ENCODE measurements at places on chromosomes 7 and 10.
A peak's percentile ranks its signal among the peaks of the same experiment; 100 is the strongest.

DNA sequence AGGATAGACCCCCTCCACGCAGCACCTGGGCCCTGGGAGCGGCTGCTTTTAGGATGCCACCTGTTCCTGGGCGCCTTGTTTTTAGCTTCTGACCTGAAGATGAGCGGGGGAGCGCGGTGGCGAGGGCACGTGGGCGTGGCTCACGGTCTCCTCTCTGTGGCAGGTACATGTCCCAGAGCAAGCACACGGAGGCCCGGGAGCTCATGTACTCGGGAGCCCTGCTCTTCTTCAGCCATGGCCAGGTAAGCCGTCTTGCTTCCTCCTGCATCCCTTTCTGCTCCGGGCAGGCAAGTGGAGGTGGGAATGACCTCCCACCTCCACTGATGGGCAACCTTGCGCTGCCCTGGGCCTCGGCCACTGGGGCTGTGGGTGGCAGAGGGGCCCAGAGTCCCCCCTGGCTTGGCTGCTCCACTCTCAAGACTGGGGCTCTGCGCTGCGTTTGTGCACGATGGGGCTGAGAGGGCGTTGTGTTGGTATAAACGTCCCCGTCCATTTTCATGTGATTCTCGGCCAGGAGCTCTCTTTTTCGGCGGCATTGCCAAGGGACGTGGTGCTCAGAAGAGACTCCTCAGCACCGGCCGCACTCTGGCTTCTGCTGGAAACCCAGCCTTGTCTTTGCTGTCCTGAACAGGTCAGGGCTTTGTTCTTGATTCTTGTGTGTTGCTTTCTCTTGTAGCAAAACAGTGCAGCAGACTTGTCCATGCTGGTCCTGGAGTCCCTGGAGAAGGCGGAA is 9.7 kb downstream of the GET4 start:
- no peak for DNase-seq

DNA sequence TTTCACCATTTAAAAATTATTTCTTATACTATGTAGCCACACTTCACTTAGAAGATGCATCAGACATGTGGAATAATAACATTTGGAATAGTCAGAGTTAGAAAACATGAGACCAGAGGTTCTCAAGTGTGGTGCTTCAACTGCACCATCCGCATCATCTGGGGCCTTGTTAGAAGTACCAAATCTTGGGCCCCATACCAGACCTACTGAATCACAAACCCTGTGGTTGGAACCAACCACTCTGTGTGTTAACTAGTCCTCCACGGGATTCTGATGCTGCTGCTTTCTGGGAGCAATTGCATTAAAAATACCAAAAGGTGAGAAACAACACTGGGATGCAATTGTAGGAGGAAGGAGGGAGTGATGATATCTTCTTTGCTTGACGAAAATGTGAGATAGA is 125.2 kb downstream of the GNAT3 start:
- no peak for DNase-seq

- no peak for DNase-seq
Observed at GRCh38 chr7:40859965-40860543, 725.2 kb downstream of the SUGCT start.

DNA sequence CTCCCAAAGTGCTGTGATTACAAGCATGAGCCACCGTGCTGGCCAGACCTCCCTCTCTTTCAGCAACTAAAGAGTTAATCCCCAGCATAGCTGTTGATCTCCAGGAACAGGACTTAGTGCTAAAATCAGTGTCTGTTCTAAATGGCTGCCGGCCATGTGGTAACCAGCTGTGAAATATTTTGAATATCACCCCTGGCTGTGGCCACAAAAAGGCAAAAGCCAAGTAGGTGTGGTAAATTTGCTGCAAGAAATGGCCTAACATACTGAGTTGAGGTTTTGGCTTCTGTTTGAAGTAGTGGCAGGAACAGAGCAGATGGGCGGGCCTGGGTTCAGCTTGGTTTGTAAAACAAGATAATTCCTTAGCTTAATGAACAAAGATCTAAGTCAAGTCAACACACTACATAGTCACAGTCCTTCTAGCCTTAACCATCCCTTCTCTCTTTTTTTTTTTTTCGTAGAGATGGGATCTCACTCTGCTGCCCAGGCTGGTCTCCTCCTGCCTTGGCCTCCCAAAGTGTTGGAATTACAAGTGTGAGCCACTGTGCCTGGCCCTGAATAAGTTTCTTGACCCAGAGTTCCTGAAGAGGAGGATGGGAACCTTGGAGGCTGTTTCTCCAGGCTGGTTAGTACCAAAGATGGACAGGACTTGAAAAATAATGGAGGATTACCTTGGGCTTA is 22.7 kb upstream of the AGFG2 start:
- no peak for DNase-seq

- DNase-seq, result no peak
Observed at GRCh38 chr7:25775999-25776743, 375.8 kb upstream of the NFE2L3 start.

DNA sequence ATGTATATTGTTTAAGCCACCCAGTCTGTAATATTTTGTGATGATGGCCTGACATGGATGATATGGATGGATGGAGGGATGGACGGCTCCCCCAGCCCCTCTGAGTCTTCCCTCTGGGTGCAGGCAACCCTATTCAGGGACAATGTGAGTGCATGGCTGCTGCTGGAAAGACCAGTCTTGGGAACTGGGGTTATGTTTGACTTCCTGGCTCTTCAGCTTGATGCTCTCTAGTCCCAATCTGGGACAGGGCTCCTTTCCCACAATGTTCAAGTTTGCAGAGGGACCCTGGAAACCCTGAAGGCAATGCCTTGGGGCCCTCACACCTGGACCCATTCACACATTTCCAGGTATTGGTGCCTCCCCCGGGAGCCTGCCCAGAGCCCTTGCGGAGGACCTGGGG is 52.3 kb upstream of the RET start:
- no peak for DNase-seq

- DNase-seq, result no peak
Observed at GRCh38 chr10:13700473-13701144, 113.8 kb downstream of the PRPF18 start.

DNA sequence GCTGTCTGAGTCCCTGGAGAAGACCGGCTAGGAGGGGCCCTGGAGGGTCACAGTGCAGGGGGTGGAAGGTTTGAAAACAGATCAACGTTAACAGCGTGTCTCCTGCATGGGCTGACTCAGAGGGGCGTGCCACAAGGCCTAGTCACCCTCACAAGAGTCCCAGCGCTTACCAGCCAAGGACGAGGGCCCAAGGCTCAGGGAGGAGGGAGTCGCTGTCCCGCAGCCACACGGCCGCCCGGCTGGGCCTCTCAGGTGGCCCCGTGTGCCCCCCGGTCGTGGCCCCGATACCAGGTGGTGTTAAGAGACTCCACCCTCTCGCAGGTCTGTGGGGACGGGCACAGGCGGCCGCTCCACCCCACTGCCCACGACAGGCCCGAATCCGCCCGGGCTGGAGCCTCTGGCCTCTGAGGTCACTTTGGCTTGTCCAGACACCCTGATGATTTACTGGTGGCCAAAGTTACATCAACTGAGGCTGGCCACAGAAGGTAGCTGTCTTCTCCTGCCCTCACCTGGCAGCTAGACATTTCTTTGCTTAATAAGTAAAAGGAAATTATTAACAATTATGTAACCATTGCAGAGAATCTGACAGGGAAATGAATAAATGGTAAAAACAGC is 34.0 kb downstream of the FAM20C start:
- DNase-seq, result no peak

DNA sequence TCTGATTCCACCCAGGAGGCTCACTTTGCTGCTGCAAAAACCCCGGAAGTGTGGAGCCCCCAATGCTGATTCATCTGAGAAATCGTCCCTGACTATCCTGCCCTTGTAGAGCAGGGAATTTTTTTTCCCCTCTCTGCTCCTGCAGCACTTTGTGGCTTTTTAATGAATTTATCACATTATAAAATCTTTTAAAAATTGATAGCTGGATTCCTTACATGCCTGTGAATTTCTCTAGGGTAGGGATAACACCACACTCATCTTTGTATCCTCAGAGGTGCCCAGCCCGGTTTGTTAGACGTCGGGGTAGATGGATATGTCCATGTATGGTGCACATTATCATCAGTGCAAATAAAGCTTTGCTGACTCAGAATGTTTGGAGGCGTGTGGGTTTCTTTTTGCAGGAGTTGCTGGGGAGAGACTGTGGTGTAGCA is 185.7 kb downstream of the STK31 start:
- no peak for DNase-seq

DNA sequence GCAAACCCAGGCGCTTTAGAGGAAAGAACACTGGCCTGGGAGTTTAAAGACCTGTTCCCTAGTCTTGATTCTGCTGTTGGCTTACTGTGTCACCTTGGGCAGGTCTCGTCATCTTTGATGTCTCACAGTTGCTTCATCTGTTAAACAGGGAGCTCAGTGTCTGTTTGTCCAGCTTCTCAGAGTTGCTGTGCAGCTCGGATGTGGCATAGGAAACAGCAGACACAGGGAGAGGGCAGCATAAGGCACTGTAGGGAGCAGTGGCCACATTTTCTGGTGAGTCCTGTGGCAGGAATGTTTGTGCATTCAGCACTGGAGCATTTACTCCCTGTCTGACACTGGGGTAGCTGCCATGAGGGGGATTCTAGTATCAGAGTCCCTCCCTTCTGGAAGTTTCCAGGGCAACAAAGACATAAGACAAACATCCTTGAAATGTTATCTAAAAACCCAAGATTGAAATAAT is 2.0 kb downstream of the REPIN1 start:
- no peak for DNase-seq

DNA sequence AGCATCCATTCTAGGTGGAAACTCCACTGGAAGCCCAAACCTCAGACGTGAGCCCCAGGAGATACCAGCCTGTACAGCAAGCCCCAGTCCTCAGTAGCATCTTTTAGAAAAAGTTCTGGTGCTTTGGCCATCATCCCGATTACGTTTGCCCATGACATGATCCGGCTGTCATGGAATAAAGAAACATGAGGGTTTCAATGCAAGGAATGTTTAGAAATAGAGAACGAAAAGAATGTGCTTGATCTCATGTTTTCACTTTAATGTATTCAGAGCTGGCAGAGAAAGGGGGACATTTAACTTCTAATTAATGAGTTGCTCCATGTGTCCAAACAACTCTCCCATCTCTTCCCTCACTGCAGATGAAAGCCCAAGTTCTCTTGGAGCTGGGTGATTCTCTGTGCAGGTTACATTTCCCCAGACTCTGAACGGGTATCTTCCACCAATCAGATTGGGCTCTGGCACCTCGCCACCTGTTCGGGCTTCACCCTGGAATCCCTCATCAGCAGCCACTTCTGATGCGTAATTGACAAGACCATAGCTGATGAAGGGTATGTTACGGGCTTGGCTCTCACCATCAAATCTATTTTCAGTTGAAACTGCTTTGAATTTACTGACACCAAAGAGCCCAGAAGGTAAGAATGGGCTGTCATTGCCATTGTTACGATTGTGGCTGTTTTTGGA is 165.3 kb downstream of the PLXNA4 start:
- no peak for DNase-seq

GRCh38 chr10:130189608-130190054 is 53.4 kb downstream of the GLRX3 start:
- no peak for DNase-seq

GRCh38 chr10:35758076-35758475 is 116.0 kb upstream of the FZD8 start:
- no peak for DNase-seq

GRCh38 chr7:71409550-71410157 is 277.7 kb downstream of the GALNT17 start:
- DNase-seq, result no peak

DNA sequence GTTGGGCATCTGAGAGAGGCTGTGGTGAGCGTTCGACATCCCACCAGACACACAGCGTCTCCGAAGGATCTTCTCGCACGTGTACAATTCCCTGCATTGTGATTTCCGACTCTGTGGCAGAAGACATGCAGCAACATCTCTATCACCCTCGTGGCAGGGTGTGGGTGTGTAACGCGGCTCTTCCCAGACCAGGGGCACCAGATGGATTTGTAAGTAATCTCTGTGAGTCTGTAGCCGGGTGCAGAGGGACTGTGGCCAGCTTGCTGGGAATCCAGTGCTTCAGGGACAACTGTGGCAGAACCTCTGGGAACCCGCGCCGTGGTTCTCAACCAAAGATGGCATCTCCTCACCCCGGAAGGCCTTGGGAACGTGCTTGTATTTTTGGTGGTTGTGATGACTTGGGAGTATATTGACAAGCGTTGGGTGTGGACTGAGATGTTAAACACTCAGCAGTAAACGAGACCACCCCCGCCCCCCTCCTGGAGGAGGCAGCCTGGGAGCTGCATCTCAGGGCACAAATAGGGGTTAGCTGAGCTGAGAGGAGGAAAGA is 21.2 kb downstream of the FOXL3 start:
- DNase-seq, result no peak

GRCh38 chr10:58010073-58010702 is 257.5 kb downstream of the IPMK start:
- no peak for DNase-seq

GRCh38 chr7:50368366-50368765 is 63.9 kb downstream of the IKZF1 start:
- DNase-seq, result no peak

DNA sequence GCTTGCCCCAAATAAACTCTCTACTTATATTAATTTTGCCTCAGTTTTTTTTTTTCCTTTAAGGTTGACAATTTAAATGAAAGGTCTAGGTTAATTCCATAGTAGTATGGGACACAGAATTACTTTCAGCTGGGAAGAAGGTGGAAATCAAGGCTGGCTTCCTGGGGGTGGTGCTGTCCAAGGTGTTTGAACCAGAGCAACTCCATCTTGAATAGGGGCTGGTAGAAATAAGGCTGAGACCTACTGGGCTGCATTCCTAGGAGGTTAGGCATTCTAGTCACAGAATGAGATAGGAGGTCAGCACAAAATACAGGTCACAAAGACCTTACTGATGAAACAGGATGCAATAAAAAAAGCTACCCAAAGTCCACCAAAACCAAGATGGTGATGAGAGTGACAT is 1190.8 kb upstream of the AUTS2 start:
- no peak for DNase-seq

- DNase-seq, result no peak
Observed at GRCh38 chr7:24769851-24770250, 12.6 kb upstream of the GSDME start.

GRCh38 chr10:22764639-22765038 is 50.3 kb upstream of the PIP4K2A start:
- DNase-seq, result no peak

- DNase-seq, result no peak
Observed at GRCh38 chr10:48779546-48780152, 95.0 kb downstream of the WDFY4 start.

GRCh38 chr10:104199567-104199966 is 32.6 kb downstream of the CFAP43 start:
- no peak for DNase-seq

- no peak for DNase-seq
Observed at GRCh38 chr10:96863922-96864543, 31.9 kb downstream of the LCOR start.

- DNase-seq, result no peak
Observed at GRCh38 chr7:17144322-17144721, 154.1 kb upstream of the AHR start.

- peak; percentile 82 for DNase-seq
Observed at GRCh38 chr10:113126229-113127201, 176.5 kb downstream of the TCF7L2 start.

DNA sequence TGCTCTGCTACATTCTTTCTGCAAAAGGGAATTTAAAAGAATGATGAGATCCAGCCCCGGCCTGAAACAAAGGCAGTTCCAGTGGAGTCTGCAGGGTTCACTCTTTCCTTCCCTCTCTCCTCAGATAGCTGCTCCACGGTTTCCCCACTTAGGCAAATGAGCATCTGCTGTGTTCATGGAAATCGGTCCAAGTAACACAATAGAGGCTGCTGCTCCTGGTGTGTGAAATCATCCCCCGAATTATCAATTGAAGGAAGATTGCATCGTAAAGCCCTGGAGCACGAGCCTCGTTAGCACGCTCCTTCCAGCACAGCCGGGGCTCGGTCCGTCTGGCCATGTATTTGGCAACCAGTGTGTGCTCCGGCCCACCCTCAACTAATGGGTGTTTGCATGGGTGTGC is 108.3 kb upstream of the DPP6 start:
- no peak for DNase-seq

Data from body of pancreas (tissue), 4 donors.